ENCODE measurements at places on chromosomes 5 and 9.

GRCh38 chr5:80408484-80409366 lies 861 bp downstream of the ZFYVE16 start:
- DNase-seq: no peak
- H3K4me3 ChIP-seq: peak overlapping the region; percentile 91
- H3K4me1 ChIP-seq: peaks cover 20% of the 10 kb centered on the region
- H3K36me3 ChIP-seq: no peaks in the 10 kb centered on the region
- peak overlapping the region; percentile 67 for H3K27ac ChIP-seq

DNA sequence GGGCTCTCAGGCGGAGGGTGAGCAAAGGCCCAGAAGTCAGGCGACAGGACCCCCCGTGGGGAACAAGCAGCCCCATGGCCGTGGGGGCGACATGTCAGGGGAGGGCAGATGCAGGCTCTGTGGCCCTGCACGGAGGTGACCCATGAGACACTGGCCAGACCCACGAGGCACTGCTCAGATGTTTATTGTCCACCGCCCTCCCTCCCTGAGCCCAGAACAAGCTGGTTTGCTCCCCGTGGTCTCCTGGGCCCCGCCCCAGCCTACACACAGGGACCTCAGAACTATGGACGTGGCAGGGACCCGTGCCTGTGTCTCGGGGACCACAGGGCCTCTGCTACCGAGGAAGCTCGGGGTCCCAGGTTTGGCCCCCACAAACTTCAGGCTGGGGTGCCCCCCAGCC lies 1.9 kb downstream of the FUT7 start:
- peak overlapping the region; percentile 51 for H3K4me3 ChIP-seq
- H3K36me3 ChIP-seq: no peaks in the 10 kb centered on the region

DNA sequence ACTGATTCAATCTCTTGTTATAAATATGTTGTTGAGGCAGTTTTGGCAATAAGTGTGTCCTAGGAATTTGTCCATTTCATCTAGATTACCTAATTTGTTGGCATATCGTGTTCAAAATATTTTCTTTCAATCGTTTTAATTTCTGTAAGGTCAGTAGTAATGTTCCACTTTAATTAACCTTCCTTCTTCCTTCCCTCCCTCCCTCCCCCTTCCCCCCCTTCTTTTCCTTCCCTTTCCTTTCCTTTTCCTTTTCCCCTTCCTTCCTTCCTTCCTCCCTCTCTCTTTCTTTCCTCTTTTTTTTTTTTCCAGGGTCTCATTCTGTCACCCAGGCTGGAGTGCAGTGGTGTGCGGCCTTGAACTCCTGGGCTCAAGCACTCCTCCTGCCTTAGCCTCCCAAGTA lies 27.1 kb downstream of the CD14 start:
- H3K27ac ChIP-seq: no peak overlapping the region
- H3K27me3 ChIP-seq: no peaks in the 10 kb centered on the region
- no peaks in the 10 kb centered on the region for H3K36me3 ChIP-seq
- H3K4me1 ChIP-seq: no peaks in the 10 kb centered on the region
- no peak for DNase-seq
- no peak overlapping the region for H3K4me3 ChIP-seq

DNA sequence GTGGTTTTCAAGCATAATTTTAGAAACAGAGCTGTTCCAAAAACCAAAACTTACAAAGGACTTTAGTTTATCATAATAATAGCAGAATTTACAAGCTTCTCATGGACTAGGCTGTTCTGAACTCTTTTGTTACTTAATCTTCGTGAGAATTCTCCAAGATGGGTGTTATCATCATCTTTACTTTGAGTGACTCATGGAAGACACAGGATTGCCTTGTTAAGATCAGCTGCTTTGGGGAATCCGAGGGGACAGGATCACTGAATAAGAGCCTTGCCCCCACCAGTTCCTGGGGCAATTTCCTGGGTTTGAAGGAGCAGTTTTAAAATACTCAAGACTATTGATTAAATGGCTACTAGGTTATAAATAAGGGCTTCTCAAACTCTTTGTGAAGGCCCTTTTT lies 80.5 kb downstream of the CFAP90 start:
- DNase-seq: no peak
- no peaks in the 10 kb centered on the region for H3K4me1 ChIP-seq
- no peak overlapping the region for H3K4me3 ChIP-seq

DNA sequence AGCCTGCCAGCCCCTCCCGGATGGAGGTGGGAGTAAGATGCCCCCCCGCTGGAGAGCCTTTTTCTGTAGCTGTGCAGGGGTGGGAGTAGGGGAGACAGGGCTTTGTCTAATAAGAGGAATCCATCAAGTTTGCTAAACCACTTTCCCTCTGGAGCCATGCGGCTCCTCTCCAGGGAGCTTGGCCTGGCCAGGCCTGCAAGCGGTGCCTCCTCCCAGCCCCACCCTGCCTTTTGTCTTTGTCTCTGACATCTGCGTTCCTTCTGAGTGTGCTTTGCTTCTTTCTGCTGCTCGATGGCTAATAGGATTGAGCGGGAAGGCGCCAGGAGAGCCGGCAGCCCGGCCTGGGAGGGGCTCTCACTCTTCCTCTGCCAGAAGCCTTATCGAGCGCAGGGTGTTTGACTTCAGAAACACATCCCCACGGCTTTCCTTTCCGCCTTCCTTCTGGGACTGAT lies 26.7 kb upstream of the FCN1 start:
- H3K36me3 ChIP-seq: no peaks in the 10 kb centered on the region
- H3K27ac ChIP-seq: no peak overlapping the region
- H3K27me3 ChIP-seq: peaks cover 5% of the 10 kb centered on the region
- H3K4me3 ChIP-seq: no peak overlapping the region
- H3K4me1 ChIP-seq: no peaks in the 10 kb centered on the region
- DNase-seq: no peak

GRCh38 chr9:131048332-131048731 lies 39.4 kb downstream of the LAMC3 start:
- peaks cover 2% of the 10 kb centered on the region for H3K27me3 ChIP-seq
- DNase-seq: no peak
- peaks cover 9% of the 10 kb centered on the region for H3K4me1 ChIP-seq
- no peak overlapping the region for H3K27ac ChIP-seq
- no peaks in the 10 kb centered on the region for H3K36me3 ChIP-seq

- no peak overlapping the region for H3K4me3 ChIP-seq
- H3K27me3 ChIP-seq: no peaks in the 10 kb centered on the region
- peaks cover 2% of the 10 kb centered on the region for H3K36me3 ChIP-seq
These were observed 18.3 kb downstream of the MARCHF3 start for GRCh38 chr5:127011961-127012644.

GRCh38 chr9:95012035-95012708 lies 285.7 kb downstream of the AOPEP start:
- H3K4me1 ChIP-seq: peaks cover 13% of the 10 kb centered on the region
- DNase-seq: no peak
- no peak overlapping the region for H3K4me3 ChIP-seq
- no peaks in the 10 kb centered on the region for H3K27me3 ChIP-seq
- H3K27ac ChIP-seq: no peak overlapping the region
- no peaks in the 10 kb centered on the region for H3K36me3 ChIP-seq

DNA sequence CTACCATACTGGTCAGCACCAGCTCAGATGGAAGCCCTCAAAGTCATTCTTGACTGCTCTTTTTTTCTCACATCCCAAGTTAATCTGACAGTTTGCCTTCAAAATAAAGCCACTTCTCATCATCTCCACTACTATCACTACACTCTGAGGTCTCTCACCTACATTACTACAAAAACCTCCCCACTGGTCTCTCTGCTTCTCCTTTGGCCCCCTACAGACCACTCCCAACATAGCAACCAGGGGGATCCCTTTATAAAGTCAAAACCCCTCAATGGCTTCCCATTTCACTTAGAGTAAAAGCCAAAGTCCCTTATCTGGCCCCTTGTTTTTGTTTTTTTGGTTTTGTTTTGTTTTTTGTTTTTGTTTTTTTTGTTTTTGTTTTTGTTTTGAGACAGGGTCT lies 4.6 kb downstream of the ARAP3 start:
- DNase-seq: peak; percentile 12
- no peak overlapping the region for H3K4me3 ChIP-seq
- no peaks in the 10 kb centered on the region for H3K27me3 ChIP-seq
- peaks cover 14% of the 10 kb centered on the region for H3K4me1 ChIP-seq
- peaks cover 3% of the 10 kb centered on the region for H3K36me3 ChIP-seq

GRCh38 chr5:13926731-13927130 lies 17.8 kb downstream of the DNAH5 start:
- no peaks in the 10 kb centered on the region for H3K4me1 ChIP-seq
- no peaks in the 10 kb centered on the region for H3K27me3 ChIP-seq
- no peaks in the 10 kb centered on the region for H3K36me3 ChIP-seq
- no peak for DNase-seq
- H3K27ac ChIP-seq: no peak overlapping the region
- H3K4me3 ChIP-seq: no peak overlapping the region

- no peaks in the 10 kb centered on the region for H3K36me3 ChIP-seq
- H3K4me1 ChIP-seq: peaks cover 5% of the 10 kb centered on the region
- H3K27me3 ChIP-seq: no peaks in the 10 kb centered on the region
- H3K4me3 ChIP-seq: no peak overlapping the region
These were observed 2.5 kb upstream of the ZNF474 start for GRCh38 chr5:122126756-122127321.
